HCEC 1CT (cell line): ENCODE measurements at places on chromosomes 11 and 22.

- no peak for DNase-seq
Measured at GRCh38 chr11:129453293-129453721, 77.7 kb downstream of the BARX2 start.

DNA sequence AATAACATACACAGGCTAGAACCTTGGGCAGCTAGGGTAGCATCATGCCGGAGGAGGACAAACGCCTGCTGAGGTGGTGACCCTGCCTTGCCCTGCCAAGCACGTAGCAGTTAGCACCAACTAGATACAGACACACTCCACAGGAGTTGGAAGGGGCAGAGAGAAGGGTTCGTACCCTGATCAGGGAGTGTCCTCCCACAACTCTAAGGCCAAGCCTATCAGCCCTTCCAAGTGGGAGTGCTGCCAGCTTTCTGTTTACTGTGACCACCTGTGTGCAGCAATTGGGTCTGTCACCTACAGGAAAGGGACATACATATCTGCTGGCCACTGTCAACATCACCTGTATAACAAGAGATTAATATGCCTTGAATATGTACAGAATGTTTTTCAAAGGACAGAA, 1.9 kb upstream of the THAP7 start:
- DNase-seq: no peak

- no peak for DNase-seq
Measured at GRCh38 chr11:76562541-76562940, 108.0 kb downstream of the LRRC32 start.

- no peak for DNase-seq
Measured at GRCh38 chr22:46846832-46847355, 84.4 kb downstream of the TBC1D22A start.

DNA sequence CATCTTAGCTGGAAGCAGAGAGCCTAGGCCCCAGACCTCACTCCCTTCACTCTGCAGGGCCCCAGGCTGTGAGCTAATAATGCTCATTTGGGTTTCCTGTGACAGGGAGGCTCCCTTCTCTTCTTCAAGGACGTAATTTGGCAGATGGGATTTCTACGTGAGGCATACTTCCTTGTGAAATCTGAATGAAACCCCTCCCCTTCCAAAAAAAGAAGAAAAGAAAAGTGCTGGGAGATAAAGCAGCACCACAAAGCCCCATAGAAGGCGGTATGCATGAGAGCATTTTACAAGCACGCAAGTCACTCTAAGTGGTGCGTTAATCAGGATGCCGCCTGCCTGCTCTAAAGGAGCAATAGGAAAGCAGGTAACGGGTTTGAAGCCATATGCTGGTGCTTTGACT, 5.7 kb downstream of the P2RX3 start:
- no peak for DNase-seq

- no peak for DNase-seq
Measured at GRCh38 chr11:10954184-10954583, 96.3 kb upstream of the ZBED5 start.

DNA sequence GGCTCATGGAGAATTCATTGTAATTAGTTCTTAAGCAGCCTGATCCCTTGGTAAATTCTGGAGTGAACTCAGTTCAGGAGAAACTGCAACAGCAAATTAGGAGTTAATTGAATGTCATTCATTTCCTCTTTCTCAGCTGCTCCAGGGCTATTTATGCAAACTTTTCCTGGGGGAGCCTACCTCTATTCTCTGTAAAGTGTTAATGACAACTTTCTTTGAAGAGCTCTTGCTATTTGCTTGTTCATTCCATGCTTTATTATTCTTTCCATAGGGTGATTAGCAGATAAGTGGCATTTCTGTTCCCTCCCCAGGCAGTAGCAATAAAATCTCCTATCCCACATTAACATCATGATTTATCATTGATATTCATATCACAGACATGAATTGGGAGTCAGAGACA, 267.6 kb upstream of the DDI1 start:
- no peak for DNase-seq

DNA sequence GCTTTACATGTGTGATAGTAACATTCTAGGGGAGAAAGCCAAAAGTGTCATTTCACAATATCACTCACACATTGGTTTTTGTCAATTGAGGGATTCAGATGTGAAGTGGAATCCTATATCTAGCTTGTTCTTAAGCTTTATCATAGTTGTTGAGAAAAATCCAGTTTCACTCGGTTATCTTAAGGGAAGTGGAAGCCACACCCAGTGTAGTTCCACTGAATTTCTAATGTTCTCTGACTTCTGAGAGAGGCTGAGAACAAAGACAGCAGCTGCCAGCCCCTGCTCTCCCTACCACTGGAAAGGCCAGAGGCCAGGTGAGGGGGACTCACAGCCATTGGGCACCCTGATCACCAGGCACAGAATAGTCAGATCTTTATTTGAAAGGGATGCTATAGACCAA, 53.7 kb downstream of the THAP12 start:
- DNase-seq: no peak

GRCh38 chr22:49468487-49469198, 359.0 kb downstream of the BRD1 start:
- DNase-seq: no peak

GRCh38 chr11:68315171-68315920, 3.0 kb downstream of the LRP5 start:
- peak; percentile 14 for DNase-seq

GRCh38 chr11:47788181-47788580, 21.0 kb upstream of the FNBP4 start:
- DNase-seq: no peak

- DNase-seq: no peak
Measured at GRCh38 chr11:64064374-64065140, 28.8 kb downstream of the FLRT1 start.

GRCh38 chr11:128550261-128550821, 37.0 kb downstream of the ETS1 start:
- DNase-seq: no peak

- DNase-seq: no peak
Measured at GRCh38 chr11:30587269-30587812, 1.2 kb upstream of the MPPED2 start.

GRCh38 chr11:14894657-14895598, 2.9 kb upstream of the CYP2R1 start:
- peak; percentile 30 for DNase-seq

DNA sequence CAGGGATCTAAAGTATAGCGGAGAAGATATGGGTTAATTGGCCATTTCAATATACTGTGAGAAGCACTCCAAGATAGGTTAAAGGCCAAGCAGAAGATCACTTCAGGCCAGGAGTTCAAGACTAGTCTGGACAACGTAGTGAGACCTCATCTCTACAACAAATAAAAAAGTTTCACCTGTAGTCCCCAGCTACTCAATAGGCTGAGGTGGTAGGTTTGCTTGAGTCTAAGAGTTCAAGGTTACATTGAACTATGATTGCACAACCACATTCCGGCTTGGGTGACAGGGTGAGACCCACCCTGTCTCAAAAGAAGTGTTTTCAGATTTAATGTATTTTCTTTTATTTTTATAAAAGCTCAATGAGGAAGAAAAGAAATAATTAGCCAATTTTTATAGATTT, 25.4 kb downstream of the PATL1 start:
- no peak for DNase-seq

- no peak for DNase-seq
Measured at GRCh38 chr11:116730241-116730561, 42.6 kb downstream of the BUD13 start.
